ENCODE measurements at places on chromosomes 4 and X.

GRCh38 chr4:174398728-174399127, 115.0 kb downstream of the CEP44 start:
- no peak for DNase-seq

DNA sequence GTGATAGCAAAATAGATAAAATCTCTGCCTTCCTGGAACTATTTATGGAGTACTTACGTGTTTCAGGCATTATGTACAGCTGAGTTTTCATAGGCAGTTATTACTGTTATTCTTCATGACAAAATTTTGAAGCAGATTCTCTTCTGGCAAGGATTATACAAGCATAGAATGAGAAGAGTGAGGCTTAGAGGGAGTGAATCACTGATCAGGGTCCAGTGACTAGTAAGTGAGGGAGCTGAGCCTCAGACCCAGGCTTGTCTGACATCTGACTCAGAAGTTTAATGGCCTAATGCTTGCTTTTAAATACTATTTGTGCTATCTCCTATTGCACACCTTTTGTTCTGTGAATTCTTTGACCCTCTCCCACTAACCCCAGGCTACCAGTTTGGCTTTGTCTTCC, 110.6 kb downstream of the DTHD1 start:
- DNase-seq = no peak

- no peak for DNase-seq
These were observed 71.9 kb downstream of the KDM6A start for GRCh38 chrX:44944894-44945293.

- DNase-seq = no peak
These were observed 31.5 kb downstream of the CASP3 start for GRCh38 chr4:184617600-184618196.

- DNase-seq = no peak
These were observed 122.4 kb upstream of the ETNPPL start for GRCh38 chr4:108885211-108885610.

DNA sequence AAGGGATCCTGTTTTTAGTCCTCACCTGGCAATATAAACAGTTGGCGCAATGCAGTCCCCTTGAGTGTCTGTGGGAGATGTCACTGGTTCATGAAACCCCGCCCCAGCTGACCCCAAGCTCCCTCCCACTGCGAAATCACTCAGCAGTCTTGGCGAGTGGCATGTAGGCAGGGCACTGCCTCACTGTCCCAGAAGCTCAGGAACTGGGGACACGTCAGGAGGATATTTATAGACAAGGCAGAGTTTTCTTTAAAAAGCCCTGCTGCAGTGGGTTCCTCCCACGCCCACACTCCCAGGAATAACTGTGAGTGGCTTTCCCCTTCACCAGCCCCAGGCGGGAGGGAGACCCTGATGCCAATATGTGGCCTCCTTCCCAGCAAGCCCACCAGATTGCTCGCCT, 44.3 kb upstream of the PPP2R2C start:
- no peak for DNase-seq

DNA sequence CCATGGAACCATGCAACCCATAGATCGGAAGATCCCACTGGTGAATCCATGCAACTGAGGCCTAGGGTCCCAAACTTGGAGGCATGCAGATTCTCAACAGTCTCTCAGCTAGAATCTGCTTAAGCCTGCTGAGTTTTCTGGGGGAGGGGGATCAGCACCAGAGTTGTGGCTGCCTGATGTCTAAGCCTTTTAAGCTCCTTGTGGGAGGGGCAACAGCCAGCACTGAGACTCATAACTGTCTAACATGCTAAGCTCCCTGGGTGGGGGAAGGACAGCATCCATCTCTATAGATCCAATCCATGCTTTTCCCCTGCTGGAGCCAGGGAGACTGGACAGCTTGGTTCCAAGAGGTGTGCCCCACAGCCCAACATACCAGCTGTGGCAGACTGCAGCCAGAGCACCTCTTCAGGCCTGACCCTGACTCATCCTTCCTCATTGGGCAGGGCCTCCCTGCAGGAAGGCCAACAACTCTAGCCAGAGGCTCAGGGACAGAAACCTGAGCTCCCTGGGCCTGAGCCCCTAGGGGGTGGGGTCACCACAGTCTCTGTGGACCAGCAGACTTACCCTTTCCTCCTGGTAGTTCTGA, 300.1 kb upstream of the SLC7A11 start:
- DNase-seq = no peak

DNA sequence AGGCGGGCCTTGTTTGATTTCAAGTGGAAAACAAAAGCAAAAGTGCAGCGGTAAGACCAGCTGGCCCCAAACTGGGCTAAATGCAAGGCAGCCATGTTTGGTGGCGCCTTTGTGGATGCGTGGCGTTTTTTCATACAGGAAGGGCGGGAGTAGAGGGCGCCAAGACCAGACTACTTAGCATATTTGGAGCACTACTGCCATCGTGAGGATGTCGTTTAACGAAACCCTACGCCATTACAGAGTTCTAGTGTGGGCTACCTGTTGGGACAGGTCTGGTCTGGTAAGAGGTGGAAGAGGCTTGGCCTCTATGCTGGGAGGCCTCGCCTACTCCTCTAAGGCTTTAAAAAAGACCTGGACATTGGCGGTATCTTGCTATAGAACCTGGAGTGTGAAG, 230.7 kb upstream of the STK26 start:
- no peak for DNase-seq

DNA sequence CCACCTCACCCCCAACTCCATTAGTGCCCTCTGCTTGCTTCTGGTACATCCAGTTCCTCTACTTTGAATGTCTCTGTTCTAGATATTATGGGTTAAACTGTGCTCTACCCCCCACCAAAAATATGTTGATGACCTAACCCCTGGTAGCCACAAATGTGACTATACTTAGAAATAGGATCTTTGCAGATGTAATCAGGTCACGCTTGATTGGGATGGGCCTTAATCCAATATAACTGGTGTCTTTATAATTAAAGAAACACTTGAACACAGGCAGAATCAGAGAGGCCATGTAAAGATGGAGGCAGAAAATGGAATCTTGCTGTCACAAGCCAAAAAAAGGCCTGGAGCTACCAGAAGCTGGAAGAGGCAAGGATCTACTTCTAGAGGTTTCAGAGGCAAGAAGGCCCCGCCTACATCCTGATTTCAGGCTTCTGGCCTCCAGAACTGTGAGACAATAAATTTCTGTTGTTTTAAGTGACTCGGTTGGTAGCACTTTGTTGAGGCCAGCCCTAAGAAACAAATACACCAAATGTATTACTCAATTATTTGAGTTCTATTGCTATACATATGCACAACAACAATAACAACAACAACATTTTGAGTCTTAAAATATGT, 220.0 kb downstream of the PPP3CA start:
- DNase-seq = no peak

- no peak for DNase-seq
These were observed 707 bp upstream of the OTUD4 start for GRCh38 chr4:145181091-145181501.

- no peak for DNase-seq
These were observed 12.3 kb downstream of the PGRMC2 start for GRCh38 chr4:128275346-128275745.

DNA sequence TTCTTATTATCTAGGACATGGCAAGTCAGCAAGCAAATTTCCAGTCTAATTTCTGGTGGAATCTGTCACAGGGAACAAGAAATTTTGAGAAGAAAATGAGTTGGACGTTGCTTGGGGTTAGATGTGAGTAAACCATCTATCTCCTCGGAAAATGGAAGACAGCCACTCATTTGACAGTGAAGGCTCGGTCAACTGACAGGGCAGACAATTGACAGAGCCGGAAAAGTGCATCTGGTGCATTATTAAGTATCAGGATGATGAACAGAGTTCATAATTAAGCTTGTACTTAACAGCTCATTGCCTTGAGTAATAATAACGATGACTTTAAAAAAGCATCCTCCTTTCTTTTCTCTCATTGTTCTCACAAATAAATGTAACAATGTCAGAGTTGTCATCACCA, 168.4 kb downstream of the MAD2L1 start:
- no peak for DNase-seq

DNA sequence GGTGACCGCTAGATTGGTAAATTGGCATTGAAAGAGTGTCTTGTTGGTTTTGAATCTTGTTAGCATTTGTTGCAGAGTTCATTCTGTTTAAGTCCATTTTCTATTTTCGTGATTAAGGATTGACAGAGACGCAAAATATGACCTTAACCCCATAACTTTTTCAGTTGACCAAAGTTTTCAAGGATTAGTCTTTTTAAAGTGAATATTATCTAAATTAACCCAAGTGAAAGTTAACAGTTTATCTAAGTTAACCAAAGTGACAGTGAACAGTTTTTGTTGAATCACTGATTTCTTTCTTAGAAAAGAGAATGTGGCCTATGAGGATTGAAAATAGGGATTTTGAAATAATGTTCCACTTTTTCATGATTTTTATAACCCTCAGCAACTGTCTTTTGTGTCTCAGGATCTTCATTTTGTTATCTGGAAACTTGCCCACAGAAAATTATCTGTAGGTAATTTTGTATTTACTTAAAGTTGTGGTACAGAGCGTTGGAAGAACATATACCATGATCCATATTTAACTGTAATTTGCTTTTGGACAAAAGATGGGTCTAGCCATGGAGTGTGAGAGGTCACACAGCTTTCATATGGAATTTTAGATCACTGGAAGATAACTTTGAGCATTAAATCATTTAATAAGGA, 3.3 kb downstream of the CPEB2 start:
- no peak for DNase-seq

GRCh38 chrX:56785442-56785841, 56.4 kb downstream of the NBDY start:
- DNase-seq = no peak

GRCh38 chr4:113157086-113157857, 107.8 kb downstream of the ANK2 start:
- DNase-seq = no peak

DNA sequence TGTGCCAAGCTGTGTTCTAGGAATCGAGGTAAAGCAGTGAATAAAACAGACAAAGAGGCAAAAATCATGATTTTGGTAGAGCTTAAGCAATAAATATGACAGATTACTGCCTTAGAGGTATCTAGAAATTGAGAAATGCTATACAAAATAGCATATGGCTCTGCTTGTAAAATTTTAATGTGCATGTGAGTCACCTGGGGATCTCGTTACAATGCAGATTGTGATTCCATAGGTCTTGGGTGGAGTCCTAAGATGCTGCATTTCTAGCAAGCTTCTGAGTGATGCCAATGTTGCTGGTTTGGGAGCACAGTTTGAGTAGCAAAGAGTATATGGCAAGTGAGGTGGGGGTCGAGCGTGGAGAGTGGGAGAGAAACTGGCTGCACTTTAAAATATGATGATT, 697.3 kb upstream of the MAGEB2 start:
- DNase-seq = no peak

DNA sequence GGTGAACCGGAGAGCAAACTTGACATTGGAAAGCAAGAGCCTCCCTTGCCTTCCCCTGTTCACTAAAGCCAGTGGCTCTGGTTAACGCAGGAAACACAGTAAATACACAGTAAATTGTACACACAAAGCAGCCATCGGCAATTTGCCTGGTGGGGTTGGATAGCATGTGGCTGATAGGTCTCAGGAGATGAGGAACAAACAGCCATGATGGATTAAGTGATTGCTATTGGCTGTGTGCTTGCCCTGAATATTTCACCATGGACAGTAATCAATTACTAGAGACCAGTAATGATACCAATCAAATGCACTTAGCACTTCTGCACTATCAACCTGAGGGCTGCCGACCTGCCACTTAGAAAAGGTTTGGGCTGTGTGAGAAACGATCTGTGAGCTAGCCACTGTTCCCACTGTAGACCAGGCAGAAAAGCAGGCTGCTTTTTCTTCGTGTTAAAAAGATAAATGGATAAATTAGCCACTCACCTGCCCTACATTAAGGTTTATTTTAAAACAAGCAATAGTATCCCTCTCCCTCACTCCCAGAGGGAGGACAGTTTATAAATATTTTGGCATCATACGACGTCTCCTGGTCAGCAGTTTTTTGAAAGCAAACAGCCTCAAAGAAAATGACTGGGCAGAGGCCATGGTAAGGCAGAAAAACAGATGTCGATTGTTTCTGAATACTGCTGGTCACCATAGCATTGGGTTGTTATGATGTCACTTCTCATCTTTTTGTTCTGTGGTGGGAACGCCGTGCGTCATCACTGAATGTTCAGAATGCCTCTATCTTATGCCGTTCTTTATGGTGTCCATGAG, 167.1 kb downstream of the MAML3 start:
- DNase-seq = no peak

DNA sequence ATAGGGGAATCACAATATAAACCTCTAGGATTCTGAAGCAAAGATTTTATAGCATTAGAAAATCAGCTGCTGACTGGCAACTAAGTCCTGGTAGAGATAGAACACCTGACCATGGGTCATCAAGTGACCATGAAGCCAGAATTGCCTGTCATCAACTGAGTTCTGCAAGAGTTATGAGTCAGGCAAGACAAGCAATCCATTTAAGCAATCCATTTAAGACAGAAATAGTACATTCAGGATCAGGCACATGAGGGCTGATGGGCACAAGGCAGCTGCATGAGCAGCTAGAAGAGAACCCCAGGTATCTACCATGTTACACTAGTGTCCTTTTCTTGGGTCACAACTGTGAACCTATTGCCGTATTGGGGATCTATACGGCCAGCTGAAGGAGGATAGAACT, 98.9 kb downstream of the SPRY1 start:
- no peak for DNase-seq

- no peak for DNase-seq
These were observed 35.3 kb upstream of the CHRNA9 start for GRCh38 chr4:40299811-40300292.

DNA sequence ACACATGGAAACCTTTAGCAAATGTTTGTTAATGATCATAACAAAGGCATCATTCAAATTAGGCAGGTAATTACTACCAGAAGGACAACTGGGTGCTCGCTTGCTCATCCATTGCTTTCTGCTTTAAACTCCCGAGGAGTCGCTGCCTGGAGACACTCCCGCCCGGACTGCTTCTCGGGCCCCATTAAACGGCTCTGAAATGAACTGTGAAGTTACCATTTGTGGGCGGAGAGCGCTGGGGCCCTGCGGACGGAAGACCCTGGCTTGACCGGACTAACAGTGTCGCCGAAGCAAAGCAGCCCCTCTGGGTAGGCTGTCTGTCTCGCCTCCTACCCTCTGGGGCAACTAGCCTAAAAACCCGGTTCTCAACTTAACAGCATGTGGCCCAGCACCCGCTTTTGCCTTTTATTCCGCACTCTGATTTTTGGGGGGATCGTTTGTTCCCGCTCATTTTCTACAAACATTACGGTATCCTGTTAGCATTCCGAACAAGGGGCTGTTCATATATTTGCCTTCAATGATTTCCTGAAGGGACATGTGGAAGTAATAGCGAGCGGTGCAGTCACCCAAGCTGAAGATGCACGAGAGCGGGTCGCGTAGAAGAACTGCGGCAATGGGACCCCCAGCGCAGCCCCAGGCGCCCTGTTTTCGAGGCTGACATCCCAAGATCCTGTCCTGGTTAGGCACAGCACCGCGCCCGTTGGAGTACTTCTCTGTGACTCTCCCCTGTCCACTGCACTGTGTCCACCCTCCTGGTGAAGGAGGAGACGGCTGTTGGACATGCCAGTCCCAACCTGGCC, 1.6 kb upstream of the PDGFRA start:
- peak; percentile 79 for DNase-seq

- no peak for DNase-seq
These were observed 8.2 kb upstream of the TMA16 start for GRCh38 chr4:163486321-163486720.

- no peak for DNase-seq
These were observed 158.6 kb upstream of the FAT1 start for GRCh38 chr4:186882293-186882692.
